ENCODE measurements at places on chromosomes 6 and 20.

DNA sequence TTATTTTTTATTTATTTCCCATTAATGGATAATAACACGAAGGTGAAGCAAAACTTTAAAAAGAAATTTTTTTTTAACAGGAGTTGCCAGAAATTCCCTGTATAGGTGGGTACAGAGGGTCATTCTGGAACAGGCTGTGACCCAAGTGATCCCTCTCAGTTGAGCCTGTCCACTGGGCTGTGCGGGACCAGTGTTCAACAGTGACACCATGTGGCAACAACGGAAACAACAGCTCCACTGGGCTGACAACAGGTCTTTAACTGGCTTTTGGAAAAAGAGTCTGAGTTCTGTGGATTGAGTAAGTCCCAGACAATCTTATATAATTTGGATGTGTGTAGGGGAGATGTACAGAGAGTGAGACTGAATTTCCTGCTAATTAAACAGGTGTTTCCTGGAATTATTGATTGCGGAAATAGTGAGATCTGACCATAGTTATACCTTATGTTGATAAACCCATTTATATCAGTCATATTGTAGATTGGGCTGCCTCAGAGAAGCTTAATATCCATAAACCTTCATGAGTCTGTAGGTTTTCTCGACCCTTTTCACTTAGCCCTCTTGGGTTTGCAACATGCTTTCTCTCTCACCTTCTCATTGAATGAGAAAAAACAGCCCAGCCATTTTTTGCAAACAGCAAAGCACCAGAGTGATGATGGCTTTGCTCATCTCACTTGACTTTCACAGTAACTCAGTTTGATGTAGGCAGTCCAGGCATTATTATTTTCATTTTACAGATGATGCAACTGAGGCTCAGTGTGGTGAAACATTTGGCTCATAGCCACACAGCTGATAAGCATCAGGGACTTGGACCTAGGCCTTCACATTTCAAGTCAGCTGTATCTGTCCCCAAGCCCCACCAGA, 17.5 kb downstream of the KIAA1755 start:
- no peaks in the 10 kb centered on the region for H3K27me3 ChIP-seq
- H3K4me3 ChIP-seq = no peak overlapping the region
- H3K36me3 ChIP-seq = no peaks in the 10 kb centered on the region
- no peak overlapping the region for H3K27ac ChIP-seq

DNA sequence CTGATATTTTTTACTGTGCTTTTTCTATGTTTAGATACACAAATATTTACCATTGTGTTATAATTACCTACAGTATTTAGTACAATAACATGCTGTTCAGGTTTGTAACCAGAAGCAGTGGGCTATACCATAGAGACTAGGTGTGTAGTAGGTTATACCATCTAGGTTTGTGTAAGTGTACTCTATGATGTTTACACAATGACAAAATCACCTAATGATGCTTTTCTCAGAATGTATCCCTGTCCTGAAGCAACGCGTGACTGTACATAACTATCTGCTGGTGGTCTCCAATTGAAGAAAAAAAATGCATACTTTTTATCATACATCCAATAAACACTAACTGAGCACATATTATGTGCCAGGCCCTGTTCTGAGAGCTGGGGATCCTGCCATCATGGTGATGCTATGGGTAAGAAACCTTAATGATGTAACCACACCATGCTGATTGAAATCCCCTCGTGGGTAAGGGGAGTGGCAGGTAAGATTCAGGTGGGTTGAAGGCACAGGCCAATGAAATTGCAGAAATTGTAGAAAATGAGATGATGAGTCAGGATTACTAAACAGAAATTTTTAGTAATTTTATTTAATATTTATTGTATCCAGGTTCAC, 76.8 kb downstream of the FYN start:
- H3K27me3 ChIP-seq = no peaks in the 10 kb centered on the region
- H3K4me3 ChIP-seq = no peak overlapping the region
- H3K27ac ChIP-seq = no peak overlapping the region
- H3K36me3 ChIP-seq = no peaks in the 10 kb centered on the region
- no peak for DNase-seq

GRCh38 chr6:108765495-108765894, 82.7 kb upstream of the ARMC2 start:
- no peak overlapping the region for H3K4me3 ChIP-seq
- no peaks in the 10 kb centered on the region for H3K36me3 ChIP-seq
- no peaks in the 10 kb centered on the region for H3K27me3 ChIP-seq
- no peak overlapping the region for H3K27ac ChIP-seq
- DNase-seq = no peak

GRCh38 chr20:62303340-62304226, 786 bp downstream of the ADRM1 start:
- H3K36me3 ChIP-seq = peaks cover 22% of the 10 kb centered on the region
- peak overlapping the region; percentile 91 for H3K4me3 ChIP-seq
- peak overlapping the region; percentile 99 for H3K27ac ChIP-seq
- no peak for DNase-seq
- no peaks in the 10 kb centered on the region for H3K27me3 ChIP-seq
- H3K4me1 ChIP-seq = peaks cover 28% of the 10 kb centered on the region

DNA sequence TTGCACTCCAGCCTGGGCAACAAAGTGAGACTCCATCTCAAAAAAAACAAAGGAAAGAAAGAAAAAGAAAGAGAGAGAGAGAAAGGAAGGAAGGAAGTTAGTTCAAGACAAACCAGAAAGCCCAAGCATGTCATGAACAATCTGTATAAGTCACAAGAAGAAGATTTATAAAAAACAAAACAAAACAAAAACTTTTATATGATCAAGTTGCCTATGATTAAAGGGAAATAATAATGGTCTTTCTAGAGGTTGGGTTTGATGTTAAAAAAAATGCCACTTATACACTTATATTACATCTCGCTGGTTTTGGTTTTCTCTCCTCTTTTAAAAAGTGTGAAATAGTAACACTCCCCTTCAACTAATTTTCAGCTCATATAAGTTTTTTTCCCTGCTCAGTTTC, 146.2 kb upstream of the CARMIL1 start:
- no peaks in the 10 kb centered on the region for H3K36me3 ChIP-seq
- H3K4me1 ChIP-seq = no peaks in the 10 kb centered on the region
- H3K27me3 ChIP-seq = no peaks in the 10 kb centered on the region
- H3K27ac ChIP-seq = no peak overlapping the region
- no peak overlapping the region for H3K4me3 ChIP-seq

DNA sequence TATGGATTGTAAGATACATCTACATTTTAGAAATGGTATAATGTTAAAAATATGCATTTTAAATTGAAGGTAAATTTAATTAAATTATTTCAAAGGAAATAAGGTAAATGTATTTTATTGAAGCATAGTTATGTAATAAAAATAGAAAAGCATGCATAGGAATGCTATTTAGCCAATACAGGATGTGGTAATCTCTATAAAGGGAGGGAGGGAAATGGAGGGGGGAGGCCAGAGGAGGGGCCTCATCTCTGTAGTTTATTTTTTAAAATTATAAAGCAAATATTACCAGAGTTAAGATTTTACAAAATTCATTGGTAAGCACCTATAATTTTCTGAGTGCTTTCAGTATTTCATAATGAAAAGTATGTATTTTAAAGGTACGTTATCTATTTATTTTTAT, 27.2 kb downstream of the SLC16A10 start:
- H3K36me3 ChIP-seq = no peaks in the 10 kb centered on the region
- H3K4me3 ChIP-seq = no peak overlapping the region
- H3K27me3 ChIP-seq = no peaks in the 10 kb centered on the region
- H3K4me1 ChIP-seq = no peaks in the 10 kb centered on the region
- DNase-seq = no peak

DNA sequence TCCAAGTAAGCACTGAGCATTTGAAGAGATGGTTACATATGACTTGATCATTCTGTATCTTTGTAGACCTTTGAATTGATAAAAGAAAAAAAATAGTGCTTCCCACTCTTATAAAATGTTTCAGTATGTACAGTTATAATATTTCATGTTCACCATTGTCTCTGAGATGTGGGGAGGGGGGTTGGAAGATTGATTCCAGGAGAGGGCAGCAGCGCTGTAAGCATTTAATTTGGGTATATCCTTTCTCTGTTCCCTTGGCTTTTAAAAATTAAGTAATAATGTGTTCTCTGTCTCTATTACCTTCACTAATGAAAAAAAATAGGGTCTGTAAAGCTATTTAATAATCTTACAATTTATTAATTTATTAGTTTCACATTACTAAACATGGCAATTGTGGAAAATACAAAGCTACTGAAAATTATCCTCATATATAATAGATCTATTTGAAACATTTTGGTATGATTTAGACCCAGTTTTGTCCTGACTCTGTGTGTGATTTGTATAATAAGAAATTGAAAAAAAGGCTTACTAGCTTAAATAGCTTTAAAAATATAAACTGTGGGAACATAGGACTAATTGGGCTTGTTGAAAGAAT, 341.2 kb downstream of the CDKAL1 start:
- H3K4me3 ChIP-seq = no peak overlapping the region
- peak; percentile 6 for DNase-seq
- no peaks in the 10 kb centered on the region for H3K27me3 ChIP-seq
- no peaks in the 10 kb centered on the region for H3K36me3 ChIP-seq
- no peak overlapping the region for H3K27ac ChIP-seq

- no peak for DNase-seq
- H3K4me1 ChIP-seq = no peaks in the 10 kb centered on the region
- H3K27ac ChIP-seq = no peak overlapping the region
- no peak overlapping the region for H3K4me3 ChIP-seq
- H3K36me3 ChIP-seq = no peaks in the 10 kb centered on the region
- no peaks in the 10 kb centered on the region for H3K27me3 ChIP-seq
Measured at GRCh38 chr20:48626226-48626937, 201.4 kb downstream of the PREX1 start.

GRCh38 chr20:51404297-51405060, 138.0 kb downstream of the NFATC2 start:
- no peak for DNase-seq
- no peak overlapping the region for H3K27ac ChIP-seq
- no peaks in the 10 kb centered on the region for H3K27me3 ChIP-seq
- no peaks in the 10 kb centered on the region for H3K4me1 ChIP-seq
- H3K36me3 ChIP-seq = no peaks in the 10 kb centered on the region

GRCh38 chr6:10425975-10426780, 11.3 kb upstream of the TFAP2A start:
- no peak for DNase-seq
- H3K27ac ChIP-seq = peak overlapping the region; percentile 70
- H3K4me1 ChIP-seq = no peaks in the 10 kb centered on the region
- peak overlapping the region; percentile 31 for H3K4me3 ChIP-seq
- no peaks in the 10 kb centered on the region for H3K36me3 ChIP-seq

DNA sequence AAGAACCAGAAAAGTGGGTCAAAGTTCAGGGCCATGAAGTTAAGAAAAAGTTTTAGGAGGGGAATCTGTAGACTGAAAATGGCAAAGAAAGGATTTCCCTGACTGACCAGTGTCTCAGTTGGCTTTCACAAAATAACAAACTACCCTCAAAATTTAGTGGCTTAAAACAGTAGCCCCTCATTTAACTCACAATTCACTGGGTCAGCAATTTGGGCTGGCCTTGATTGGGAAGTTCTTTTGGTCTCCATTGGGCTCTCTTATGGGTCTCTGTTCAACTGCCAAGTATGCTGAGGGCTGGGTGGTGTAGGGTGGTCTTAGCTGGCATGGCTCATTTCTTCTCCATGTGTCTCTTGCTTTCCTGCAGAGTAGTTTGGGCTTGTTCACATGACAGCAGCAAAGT, 161.5 kb downstream of the PLCB4 start:
- H3K4me3 ChIP-seq = no peak overlapping the region
- no peaks in the 10 kb centered on the region for H3K27me3 ChIP-seq
- no peak for DNase-seq
- H3K4me1 ChIP-seq = no peaks in the 10 kb centered on the region
- no peaks in the 10 kb centered on the region for H3K36me3 ChIP-seq

DNA sequence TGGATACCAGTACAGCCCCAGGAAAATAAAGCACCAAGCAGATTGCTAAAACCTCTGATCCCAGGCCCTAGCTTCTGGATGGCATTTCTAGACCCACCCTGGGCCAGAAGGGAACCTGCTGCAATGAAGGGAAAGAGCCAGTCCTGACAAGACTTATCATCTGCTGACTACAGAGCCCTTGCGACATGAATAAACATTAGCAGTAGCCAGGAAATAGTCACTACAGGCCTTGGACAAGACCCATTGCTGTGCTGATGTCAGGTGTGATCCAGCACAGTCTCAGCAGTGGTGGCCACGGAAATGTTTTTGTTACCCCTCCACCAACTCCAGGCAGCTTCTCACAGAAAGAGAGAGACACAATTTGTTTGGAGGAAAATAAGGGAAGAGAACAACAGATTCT, 399.3 kb downstream of the HAO1 start:
- H3K4me1 ChIP-seq = no peaks in the 10 kb centered on the region
- DNase-seq = no peak
- H3K27ac ChIP-seq = no peak overlapping the region
- no peak overlapping the region for H3K4me3 ChIP-seq
- no peaks in the 10 kb centered on the region for H3K36me3 ChIP-seq

DNA sequence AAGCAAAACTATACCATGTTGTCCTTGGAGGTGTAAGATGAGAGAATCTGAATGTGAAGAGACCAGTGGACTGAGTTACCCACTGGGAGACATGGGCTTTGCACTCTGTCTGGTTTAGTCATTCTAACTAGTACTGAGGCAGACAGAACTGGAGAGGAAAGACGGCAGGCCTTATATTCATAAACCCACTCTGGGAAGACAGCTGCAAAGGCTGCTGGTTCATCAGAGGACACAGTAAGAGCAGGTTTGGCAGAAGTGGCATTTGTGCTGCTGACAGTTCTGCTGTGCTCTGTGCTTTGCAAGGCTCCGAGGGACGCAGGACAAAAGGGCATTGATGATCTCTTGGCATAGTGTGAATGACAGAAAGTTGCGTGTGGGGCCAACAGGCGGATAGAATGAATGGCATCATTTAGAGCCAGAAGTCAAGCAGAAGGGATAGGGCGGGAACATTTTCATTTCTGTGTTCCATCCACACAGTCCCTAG, 142.3 kb upstream of the TENT5A start:
- H3K4me3 ChIP-seq = no peak overlapping the region
- no peaks in the 10 kb centered on the region for H3K27me3 ChIP-seq
- no peaks in the 10 kb centered on the region for H3K4me1 ChIP-seq
- DNase-seq = no peak

DNA sequence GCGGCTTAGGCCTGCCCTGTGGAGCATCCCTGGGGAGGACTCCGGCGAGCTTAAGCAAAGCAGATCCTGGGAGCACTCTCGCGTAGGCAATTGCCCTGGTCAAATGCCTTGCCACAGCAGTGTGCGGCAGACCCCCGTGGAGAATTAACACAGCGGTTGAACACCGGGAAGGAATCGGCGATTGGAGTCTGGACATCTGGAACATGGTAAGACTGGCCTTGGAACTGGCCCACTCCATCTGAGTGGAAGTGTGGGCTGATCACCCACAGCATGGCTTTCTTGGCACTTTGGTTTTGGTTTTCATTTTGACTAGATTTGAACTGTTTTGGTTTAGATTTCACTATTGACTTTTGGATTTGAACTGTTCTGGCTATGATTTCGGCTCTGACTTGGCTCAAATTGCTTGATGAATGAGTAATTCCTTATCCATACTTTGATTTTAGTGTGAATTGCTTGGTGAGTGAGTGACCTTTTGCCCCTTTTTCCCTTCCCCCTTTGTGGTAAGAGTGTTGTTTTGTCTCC, 300.7 kb downstream of the RNGTT start:
- DNase-seq = no peak
- H3K36me3 ChIP-seq = no peaks in the 10 kb centered on the region
- H3K27ac ChIP-seq = no peak overlapping the region
- H3K4me1 ChIP-seq = no peaks in the 10 kb centered on the region
- no peaks in the 10 kb centered on the region for H3K27me3 ChIP-seq

GRCh38 chr6:108562503-108562993, 1.8 kb downstream of the FOXO3 start:
- H3K36me3 ChIP-seq = no peaks in the 10 kb centered on the region
- H3K27me3 ChIP-seq = no peaks in the 10 kb centered on the region
- no peaks in the 10 kb centered on the region for H3K4me1 ChIP-seq
- peak; percentile 84 for DNase-seq
- peak overlapping the region; percentile 99 for H3K27ac ChIP-seq
- peak overlapping the region; percentile 98 for H3K4me3 ChIP-seq
